Iris pigment epithelial cell (primary cell): ENCODE measurements at places on chromosomes 1 and 21.

- peak; percentile 74 for DNase-seq
Observed at GRCh38 chr1:213327017-213327667, 276.1 kb downstream of the RPS6KC1 start.

- DNase-seq: no peak
Observed at GRCh38 chr1:1883092-1883873, 7.6 kb downstream of the GNB1 start.

GRCh38 chr1:167442142-167442848, 76.0 kb downstream of the CD247 start:
- DNase-seq: peak; percentile 69

DNA sequence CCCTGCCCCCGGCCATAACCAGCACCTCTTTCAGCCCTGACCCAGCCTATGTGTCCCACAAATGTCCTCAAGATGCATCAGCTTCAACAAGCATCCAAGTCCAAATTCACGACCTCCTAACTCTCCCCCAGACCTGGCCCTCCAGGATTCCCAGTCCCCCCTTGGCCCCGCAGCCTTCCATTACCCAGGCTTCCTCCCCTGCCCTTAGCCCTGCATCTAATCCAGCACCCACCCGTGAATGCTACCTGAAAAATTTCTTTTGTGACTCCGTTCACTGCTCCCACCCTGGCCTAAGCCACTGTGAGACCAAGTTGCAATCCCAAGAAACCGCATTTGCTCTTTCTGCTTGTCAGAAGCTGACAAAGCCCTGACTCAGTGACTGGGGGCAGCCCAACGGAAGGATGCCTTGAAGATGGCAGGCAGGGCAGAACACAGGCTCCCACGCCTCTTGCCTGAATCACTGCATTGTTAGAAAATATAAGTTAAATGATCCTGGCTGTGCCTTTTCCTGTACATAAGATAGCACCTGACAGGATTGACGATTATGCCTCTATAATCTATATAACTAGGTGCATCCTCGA, 939 bp upstream of the MFAP2 start:
- DNase-seq: peak; percentile 89

- DNase-seq: no peak
Observed at GRCh38 chr1:177466286-177466685, 295.5 kb downstream of the BRINP2 start.

GRCh38 chr1:23441446-23442148, 17.0 kb upstream of the TCEA3 start:
- no peak for DNase-seq

DNA sequence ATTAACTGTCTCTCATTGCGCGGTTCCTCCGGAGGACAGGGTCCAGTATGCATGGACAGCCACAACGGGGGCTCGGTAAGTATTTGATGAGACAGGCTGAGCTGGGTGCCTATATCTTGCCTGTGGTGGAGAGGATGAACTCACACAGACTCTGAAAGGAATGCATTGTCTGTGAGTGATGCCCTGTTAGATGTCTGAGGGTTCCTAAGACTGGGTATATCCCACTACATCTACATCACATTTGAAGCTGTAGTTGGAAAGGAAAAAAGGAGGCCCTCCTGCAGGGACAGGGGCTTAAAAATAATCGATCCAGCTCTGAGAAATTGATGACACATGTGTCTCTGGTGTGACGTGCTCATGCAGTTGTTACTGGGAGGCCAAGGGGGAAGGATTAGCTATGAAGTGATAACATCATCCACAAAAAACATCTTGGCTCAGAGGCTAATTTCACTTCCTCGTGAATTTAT, 1.9 kb downstream of the ADARB1 start:
- DNase-seq: peak; percentile 69

DNA sequence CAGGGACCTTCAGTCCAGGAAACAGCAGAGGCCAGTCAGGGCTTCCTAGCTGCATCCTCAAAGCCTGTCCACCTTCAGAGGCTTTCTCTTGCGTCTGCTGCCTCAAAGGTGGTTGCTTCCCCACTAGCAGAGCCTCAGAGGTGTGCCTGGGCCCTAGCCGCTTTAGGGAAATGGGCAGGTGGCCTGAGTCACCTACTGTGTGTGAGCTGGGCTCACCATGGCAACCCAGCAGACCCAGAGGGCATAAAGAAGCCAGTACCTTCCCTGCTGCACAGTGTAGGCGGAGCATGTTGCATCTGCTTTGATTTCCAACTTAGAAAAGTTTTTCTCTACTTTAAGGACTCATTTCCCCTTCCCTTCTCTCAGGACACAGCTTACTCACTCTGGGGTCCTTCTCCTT, 12.5 kb downstream of the SLC9A1 start:
- DNase-seq: no peak

GRCh38 chr1:94072840-94073522, 48.0 kb downstream of the ABCA4 start:
- DNase-seq: no peak

GRCh38 chr1:1754051-1754815, 24.0 kb downstream of the NADK start:
- DNase-seq: no peak

GRCh38 chr1:71014178-71014579, 33.4 kb downstream of the PTGER3 start:
- DNase-seq: peak; percentile 58

- DNase-seq: no peak
Observed at GRCh38 chr1:201248721-201249559, 34.4 kb upstream of the PKP1 start.

GRCh38 chr1:245880754-245881403, 626.2 kb downstream of the SMYD3 start:
- peak; percentile 99 for DNase-seq

DNA sequence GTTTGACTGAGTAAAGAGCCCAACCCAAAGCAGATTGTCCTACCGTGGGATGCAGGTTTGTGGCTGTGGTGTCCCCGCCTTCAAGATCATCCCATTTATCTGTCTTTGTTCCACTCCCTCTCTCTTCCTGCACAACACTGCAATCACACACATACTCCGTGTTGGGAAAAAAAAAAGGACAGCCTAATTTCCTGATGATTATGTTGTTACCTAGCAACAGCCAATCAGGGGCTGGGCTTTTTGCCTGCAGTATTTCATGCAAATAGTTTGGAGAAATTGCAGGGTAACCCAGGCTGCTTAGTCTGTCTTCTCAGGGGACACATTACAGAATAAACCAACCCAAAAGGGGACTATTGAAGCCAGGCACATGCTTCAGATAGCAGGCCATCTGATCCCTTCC, 38.3 kb downstream of the PHC2 start:
- DNase-seq: peak; percentile 54

- no peak for DNase-seq
Observed at GRCh38 chr1:164433141-164433817, 125.7 kb upstream of the PBX1 start.

GRCh38 chr1:207034208-207034607, 1.7 kb upstream of the C1orf116 start:
- no peak for DNase-seq

GRCh38 chr21:46634966-46635323, 529 bp upstream of the PRMT2 start:
- peak; percentile 89 for DNase-seq

GRCh38 chr1:118894836-118895235, 93.3 kb downstream of the TBX15 start:
- no peak for DNase-seq

- no peak for DNase-seq
Observed at GRCh38 chr1:166695115-166695514, 144.2 kb upstream of the POGK start.

- DNase-seq: no peak
Observed at GRCh38 chr1:203026666-203027663, 674 bp downstream of the PPFIA4 start.

- DNase-seq: no peak
Observed at GRCh38 chr1:212203630-212204029, 81.6 kb upstream of the PPP2R5A start.

- DNase-seq: no peak
Observed at GRCh38 chr1:53371121-53371666, 43.3 kb upstream of the LRP8 start.

- peak; percentile 56 for DNase-seq
Observed at GRCh38 chr1:221663321-221663720, 78.6 kb downstream of the DUSP10 start.

DNA sequence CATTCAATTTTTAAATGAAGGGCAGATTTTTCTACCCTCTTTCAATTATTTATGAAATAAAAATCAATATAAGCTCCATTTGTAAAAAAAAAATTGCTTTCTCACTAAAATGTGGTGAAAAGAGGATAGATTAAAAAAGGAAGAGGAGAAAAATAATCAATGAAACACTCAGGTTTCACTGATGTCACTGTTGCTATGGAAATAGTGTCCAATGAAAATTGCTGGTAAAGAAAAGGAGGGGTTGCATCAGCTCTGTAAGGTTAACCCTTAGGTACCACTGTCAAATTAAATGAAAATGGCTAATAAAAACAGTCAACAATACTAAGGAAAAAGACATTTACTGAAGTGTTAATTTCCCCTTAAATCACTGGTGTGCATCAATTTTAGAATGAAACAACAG, 91.6 kb upstream of the TTC39A start:
- peak; percentile 76 for DNase-seq

- DNase-seq: no peak
Observed at GRCh38 chr1:233336554-233337456, 9.3 kb downstream of the MAP3K21 start.

- peak; percentile 93 for DNase-seq
Observed at GRCh38 chr1:162696286-162696862, 64.1 kb downstream of the DDR2 start.

GRCh38 chr1:40221977-40222772, 25.6 kb upstream of the TMCO2 start:
- no peak for DNase-seq

- DNase-seq: no peak
Observed at GRCh38 chr21:25965951-25966707, 204.4 kb downstream of the APP start.

DNA sequence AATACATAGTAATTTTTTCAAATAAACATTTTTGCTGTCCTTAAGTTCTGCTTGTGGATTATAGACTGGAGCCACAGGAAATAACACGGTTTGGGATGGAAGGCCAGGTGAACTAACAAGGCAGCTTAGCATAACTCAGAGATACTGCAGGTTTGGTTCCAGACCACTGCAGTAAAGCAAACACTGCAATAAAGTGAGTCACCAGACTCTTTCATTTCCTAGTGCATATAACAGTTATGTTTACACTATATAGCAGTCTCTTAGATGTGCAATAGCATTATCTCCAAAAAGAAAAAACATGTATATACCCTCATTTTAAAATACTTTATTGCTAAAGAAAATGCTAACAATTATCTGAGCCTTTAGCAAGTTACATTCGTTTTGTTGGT, 22.0 kb downstream of the LRRC42 start:
- DNase-seq: peak; percentile 71

- DNase-seq: peak; percentile 97
Observed at GRCh38 chr1:228837817-228838716, 102.8 kb downstream of the RHOU start.

GRCh38 chr1:211535346-211535745, 43.4 kb upstream of the RD3 start:
- DNase-seq: no peak

- DNase-seq: peak; percentile 45
Observed at GRCh38 chr1:86419277-86419903, 4.6 kb upstream of the CLCA2 start.

GRCh38 chr1:231363624-231364023, 25.5 kb downstream of the SPRTN start:
- DNase-seq: no peak

GRCh38 chr1:221435504-221435904, 306.4 kb downstream of the DUSP10 start:
- peak; percentile 74 for DNase-seq

DNA sequence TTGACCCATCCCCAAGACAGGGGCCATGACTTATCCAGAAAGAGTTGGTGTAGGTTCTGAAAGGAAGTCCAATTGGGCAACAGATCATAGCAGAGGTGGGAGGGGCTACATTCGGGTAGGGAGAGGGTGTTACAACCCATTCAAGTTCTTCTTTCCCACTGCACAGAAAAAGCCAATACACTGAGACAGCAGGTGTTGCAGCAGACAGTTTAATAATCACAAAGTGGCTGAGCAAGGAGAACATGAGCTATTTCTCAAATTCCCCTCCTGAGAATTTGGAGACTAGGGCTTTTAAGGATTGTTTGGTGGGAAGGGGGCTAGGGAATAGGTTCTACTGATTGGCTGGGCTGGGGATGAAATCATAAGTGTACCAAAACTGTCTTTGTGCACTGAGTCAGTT, 328.4 kb upstream of the POU3F1 start:
- DNase-seq: no peak

DNA sequence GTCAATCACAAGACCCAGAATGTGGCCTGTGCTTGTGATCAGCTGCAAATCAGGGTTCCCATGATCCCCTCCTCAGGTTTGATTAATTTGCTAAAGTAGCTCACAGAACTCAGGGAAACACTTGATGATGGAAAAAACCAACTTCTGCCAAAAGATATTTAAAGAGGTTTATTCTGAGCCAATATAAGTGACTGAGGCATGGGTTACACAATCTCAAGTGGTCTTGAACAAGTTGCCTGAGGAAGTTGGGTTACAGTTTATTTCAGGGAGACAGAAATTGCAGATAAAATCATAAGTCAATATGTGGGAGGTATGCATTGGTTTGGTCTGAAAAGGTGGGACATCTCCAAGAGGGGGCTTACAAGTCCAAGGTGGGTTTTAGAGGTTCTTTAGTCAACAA, 243.1 kb downstream of the S1PR1 start:
- DNase-seq: no peak

DNA sequence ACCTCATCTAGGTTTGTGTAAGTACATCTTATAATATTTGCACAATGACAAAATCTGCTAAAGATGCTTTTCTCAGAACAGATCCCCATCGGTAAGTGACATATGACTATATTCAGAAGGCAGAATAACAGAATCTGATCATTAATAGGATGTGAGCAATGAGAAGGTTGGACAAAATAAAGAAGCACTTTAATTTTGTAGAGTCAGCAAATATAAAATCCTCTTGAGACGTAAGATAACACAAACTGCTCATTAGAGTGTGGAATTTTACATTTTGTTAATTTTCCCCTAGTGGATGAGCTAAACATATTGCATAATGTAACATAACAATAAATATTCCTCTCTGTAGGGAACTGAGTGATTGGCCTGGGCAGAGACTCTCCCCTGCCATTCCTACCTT, 658.4 kb upstream of the ZP4 start:
- DNase-seq: no peak

GRCh38 chr1:51264451-51264850, 28.4 kb downstream of the RNF11 start:
- peak; percentile 91 for DNase-seq

GRCh38 chr21:43208561-43209332, 39.9 kb downstream of the CRYAA start:
- no peak for DNase-seq
